Stimulated activated CD8-positive, alpha-beta memory T cell treated with anti-CD3 and anti-CD28 coated beads, Interleukin-2, amount 100 ng/mL, for 1 hour (primary cell): ENCODE measurements at places on chromosomes 5 and 9.

DNA sequence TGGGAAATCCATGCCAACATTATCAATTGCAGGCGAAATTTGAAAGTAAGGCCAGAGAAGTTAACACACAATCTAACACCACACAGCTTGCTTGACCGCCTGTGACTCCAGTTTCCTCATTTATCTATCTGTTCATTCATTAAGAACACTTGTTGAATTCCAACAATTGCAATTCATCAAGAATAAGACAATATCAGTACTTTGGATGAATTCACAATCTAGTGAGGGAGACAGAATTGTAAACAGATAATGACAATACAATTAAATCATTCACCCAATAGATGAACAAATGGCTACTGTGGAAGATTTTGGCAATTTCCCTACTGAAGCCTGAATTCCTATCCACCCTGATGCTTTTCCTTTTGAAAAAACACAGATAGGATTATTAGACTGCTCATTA is 181.6 kb downstream of the TRIM36 start:
- DNase-seq = no peak

- DNase-seq = no peak
These were observed 286.1 kb downstream of the ANXA1 start for GRCh38 chr9:73437758-73438157.

- DNase-seq = no peak
These were observed 28.1 kb upstream of the SYNPO start for GRCh38 chr5:150612405-150612804.

DNA sequence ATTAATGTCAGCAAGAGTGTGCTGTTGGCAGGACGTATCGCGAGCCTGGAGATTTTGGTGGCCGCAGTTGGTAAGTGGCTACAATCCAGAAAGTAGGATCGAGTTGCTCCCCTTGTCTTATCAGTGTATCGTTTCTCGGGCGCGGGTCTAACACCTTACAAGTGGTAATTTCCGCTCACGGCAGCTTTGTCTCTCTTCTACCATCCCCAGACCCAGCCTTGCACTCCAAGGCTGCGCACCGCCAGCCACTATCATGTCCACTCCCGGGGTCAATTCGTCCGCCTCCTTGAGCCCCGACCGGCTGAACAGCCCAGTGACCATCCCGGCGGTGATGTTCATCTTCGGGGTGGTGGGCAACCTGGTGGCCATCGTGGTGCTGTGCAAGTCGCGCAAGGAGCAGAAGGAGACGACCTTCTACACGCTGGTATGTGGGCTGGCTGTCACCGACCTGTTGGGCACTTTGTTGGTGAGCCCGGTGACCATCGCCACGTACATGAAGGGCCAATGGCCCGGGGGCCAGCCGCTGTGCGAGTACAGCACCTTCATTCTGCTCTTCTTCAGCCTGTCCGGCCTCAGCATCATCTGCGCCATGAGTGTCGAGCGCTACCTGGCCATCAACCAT is 1.1 kb downstream of the PTGER4 start:
- DNase-seq = peak; percentile 28

DNA sequence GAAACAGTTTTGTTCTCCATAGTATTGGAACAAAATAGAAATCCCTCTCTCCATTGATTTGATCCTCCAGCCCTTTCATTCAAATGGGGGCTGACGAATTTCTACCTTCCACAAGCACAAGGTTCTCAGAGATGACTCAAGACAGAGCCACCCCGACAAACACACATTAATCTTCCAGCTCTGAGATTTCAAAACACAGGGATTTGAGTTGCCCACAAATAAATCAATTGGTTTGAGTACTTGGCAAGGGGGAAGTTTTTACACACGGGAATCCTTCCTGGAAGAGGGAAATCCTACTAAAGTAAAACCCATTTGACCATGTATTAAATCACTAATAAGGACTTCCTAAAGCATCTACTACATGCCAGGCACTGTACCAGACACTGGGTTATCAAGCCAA is 5.4 kb downstream of the ADRA1B start:
- no peak for DNase-seq

DNA sequence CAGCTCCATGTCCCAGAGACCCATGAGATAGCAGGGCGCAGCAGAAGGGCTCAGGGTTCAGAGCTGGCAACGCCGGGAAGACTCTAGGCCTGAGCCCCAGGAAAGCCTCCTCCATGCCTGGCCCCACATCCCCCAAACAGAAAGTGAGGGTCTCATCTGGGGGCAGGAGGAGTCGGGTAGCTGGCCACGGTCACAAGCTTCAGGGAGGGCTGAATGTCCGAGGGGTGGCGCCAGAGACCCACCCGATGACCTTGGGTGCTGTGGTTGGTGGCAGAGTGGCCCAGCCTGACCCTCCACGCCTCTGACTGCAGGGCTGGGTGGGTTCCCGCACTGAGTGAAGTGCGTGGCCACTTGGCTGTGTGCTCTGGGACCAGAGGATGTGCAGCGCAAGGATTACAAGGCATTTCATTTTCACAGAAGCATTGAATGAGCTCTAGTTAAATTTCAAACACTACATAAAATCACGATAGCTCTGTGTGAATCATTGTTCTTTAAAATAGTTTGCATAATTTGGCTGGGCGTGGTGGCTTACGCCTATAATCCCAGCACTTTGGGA is 3.0 kb downstream of the C8G start:
- no peak for DNase-seq

DNA sequence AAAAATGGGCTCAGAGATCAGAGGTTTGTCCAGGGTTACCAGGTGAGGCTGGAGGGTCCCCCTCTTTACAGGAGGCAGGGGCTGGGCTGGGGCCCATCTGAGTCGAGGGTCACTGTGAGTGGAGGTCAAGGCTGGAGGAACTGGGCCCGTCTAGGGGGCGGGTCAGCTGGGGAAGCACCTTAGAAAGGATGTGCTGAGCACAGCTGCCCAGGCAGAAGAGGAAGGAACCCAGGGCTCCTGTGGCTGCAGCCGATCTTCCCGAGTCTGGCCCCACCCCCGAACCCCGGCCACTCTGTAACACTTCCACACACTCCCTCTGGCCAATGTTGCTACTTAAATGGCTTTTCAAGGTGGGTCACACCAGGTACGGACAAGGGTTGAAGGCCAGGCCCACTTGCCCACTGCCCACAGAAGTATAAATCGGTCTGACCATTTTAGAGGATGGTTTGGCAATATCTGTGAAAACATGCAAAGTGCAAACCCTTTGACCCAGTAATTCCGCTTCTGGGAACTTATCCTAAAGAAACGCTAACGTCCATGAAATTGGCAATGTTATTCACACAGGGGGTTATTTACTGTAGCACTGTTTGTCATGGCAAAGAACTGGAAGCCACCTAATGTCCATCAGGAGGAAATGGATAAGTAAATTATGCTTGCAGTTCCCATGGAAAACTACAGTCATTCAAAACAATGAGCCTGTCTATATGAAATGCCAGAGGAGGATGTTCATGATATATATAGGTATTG is 30.5 kb upstream of the EEIG1 start:
- DNase-seq = no peak

- DNase-seq = no peak
These were observed 2.5 kb downstream of the SMC5 start for GRCh38 chr9:70261131-70261870.

DNA sequence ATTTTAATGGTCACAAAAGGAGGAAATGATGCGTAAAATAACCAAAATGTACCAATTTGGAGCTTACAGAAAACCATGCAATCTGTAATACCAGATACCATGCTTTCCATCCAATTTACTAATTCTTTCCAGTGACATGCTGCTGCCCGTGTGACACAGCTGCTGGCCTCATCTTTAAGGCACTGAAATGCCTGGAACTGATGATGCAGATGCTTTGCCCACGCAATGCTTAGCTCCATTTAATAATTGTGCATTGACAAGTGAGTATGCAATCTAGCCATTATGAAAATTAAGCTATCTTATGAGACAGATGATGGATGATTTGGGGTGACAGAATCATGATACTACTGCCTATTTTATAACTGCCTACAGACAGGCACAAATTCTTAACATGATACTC is 169.2 kb upstream of the CTNND2 start:
- DNase-seq = no peak

DNA sequence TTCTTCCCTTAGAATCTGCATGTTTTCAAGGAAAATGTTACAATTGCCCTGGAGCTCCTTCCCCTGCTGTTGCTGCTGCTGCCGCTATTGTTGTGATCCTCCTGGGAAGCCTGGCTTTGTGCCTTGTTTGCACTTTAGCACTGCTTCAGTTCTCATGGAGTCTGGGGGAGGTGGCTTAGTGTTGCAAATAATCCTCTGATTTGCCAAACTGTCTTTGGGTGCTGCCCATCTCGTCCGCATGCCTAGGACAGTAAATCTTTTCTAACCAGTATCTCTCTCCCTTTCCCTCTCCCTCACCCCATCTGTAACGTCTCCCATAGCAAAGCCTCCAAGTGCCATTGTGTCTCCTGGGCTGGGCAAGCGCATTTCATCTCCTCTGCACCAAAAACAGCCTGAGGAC is 30.3 kb downstream of the FAM240B start:
- DNase-seq = no peak

- DNase-seq = peak; percentile 73
These were observed 456.6 kb downstream of the RAB3C start for GRCh38 chr5:59039296-59040023.

- DNase-seq = no peak
These were observed 41.9 kb upstream of the ACTBL2 start for GRCh38 chr5:57524348-57525060.

- DNase-seq = no peak
These were observed 6.0 kb downstream of the BRD3 start for GRCh38 chr9:134061688-134062371.

- DNase-seq = no peak
These were observed 29.6 kb upstream of the FCN2 start for GRCh38 chr9:134851020-134851419.

- no peak for DNase-seq
These were observed 544.2 kb upstream of the DAP start for GRCh38 chr5:11305245-11305644.

DNA sequence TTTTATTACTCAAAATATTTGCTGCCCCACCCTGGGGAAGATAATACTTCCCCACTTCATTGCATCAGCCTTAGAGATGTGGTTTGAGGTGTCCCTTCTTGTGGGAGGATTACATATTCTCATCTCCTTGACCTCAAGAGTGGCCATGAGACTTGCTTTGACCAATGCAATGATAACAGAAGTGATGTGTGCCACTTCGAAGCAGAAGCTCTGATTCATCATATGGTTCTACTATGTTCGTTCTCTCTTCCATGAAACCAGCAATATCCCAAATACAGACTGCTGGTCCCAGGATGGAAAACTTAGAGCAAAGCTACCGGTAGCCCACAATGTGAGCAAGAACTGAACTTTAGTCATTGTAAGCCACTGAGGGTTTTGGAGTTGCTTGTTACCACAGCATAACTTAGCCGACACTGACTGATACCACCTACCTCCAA is 92.0 kb downstream of the THBS4 start:
- no peak for DNase-seq

DNA sequence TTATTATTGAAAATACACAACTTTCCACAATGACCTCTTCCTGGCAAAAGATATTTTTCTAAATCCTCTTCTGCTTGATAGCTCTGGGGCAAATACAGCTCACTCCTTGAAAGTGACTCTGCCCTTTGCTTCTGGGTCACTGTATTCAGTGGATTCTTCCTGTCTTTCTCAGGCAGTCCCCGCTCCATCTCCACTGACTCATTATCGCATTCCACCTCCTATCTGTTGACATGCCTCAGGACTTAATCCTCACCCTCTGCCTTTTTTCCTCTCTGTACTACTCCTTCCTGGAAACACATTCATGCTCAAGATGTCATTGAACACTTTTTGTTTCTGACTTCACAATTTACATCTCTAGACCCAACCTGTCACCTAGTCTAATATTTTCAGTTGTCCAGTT is 8.4 kb upstream of the RGS7BP start:
- DNase-seq = no peak

DNA sequence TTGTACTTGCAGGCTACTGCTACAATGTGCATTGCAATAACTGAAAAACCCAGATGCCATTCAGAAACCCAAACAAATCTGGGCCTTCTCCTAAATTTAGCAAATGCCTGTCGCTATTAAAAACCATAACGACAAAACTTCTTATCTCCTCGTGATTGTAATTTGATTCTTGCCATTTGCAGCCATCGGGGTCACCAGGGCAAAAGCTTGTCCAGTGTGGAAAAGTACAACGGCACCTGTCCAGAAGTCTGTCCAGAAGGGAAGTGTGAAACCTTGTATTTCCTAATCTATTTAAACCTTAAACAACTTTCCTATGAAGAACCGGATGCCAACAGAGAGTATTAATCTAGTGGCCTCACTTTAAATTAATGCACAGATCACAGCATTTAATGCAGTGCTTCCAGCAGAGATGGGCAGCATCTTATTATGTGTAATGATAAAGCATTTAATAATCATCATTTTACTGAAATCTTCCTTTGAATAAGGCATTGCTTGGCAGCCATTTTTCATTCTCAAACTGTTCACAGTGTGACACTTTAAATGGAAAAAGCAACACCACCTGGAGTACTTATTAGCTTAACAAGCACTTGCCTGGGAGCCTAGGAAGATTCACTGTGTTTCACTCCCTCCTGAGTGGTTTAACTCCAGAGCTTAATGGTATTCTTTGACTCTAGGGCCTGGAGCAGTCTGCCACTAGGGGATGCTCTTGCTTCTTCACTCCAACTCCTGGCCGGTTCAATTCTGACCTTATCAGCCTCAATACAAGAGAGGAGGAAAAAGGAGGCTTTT is 4.9 kb upstream of the C7 start:
- no peak for DNase-seq

DNA sequence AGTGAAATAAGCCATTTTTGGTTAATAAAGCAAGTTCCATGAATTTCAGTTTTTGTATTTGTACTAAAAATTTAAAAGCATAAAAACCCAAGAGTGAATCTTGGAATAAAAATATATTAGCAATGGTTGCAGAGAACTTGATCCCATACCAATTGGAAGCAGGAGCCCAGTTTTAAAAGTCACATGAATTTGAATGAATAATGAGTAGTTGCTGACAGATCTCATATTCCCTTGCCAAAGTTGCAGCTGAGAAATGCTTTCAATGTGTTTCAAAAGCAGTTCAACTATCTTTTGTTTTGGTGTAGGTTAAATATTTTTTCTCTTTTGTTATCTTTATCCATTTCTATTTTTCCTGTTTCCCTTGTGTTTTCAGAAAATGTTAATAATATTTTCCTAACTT is 818.6 kb downstream of the CDH18 start:
- DNase-seq = no peak

DNA sequence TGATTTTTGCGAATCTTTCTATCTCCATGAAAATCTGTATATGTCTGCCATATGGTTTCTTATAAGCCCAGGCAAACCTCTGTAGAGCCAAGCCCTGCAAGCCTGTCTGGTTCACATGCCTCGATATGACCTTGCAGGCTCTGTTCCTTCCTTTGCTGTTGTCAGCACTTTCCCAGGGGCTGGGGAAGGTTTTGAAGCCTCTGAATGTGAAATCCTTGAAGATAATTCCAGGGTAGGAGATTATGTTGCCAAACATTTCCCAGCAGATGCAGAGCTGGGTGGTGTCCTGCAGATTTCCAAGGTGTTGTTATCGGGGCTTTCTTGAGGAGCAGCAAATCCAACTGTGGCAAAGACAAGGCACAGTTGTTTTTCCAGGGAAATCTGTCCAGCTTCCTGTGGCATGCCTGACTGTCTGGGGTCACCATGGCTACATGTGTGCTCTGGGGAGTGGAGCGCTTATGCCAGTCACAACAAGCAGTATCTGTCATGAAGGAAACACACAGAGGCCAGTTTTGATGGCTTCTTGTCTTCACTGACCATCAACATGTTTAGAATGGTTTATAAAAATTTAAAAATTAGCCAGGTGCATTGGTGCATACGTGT is 60.7 kb upstream of the RPS23 start:
- no peak for DNase-seq

- no peak for DNase-seq
These were observed 220.0 kb upstream of the ADAMTSL1 start for GRCh38 chr9:18253950-18254349.

GRCh38 chr9:111236332-111236731 is 93.7 kb downstream of the OR2K2 start:
- no peak for DNase-seq
